ENCODE measurements at places on chromosomes 11 and 22. TPM values are rescaled to one million over a fixed set of nuclear protein-coding genes. Genes with fewer than 3 reads are reported as not detected.

ANO5 gene
- total RNA-seq, result 3.4 TPM

SLC22A8 gene
- not detected for total RNA-seq

MUC5B gene
- total RNA-seq, result 0.42 TPM

DPAGT1 gene
- 49.5 TPM for total RNA-seq

SLC39A13 gene
- 34.5 TPM for total RNA-seq

SOX6 gene
- 18.6 TPM for total RNA-seq

NCR3LG1 gene
- total RNA-seq, result 18.8 TPM

CCDC81 gene
- total RNA-seq, result 2.1 TPM

POTEH gene
- total RNA-seq, result not detected

SPA17 gene
- total RNA-seq, result 19.1 TPM

MN1 gene
- total RNA-seq, result 19.0 TPM

PNPLA5 gene
- total RNA-seq, result not detected

CD3G gene
- not detected for total RNA-seq

MUC2 gene
- not detected for total RNA-seq

OSBPL5 gene
- total RNA-seq, result 30.6 TPM

PACSIN3 gene
- 56.4 TPM for total RNA-seq

PGA5 gene
- not detected for total RNA-seq

TENM4 gene
- 38.1 TPM for total RNA-seq

IFT27 gene
- total RNA-seq, result 50.9 TPM

SAA2 gene
- not detected for total RNA-seq

MGAT3 gene
- 20.3 TPM for total RNA-seq

CWC15 gene
- total RNA-seq, result 88.0 TPM

SHANK3 gene
- total RNA-seq, result 15.2 TPM

SYT13 gene
- total RNA-seq, result 1.7 TPM
